Posterior cingulate gyrus (tissue), 11 donors: ENCODE measurements at places on chromosomes 2 and 18.
A peak's percentile ranks its signal among the peaks of the same experiment; 100 is the strongest.

GRCh38 chr18:21656402-21656801 is 44.3 kb downstream of the SNRPD1 start:
- no peak for DNase-seq

GRCh38 chr18:61954096-61954746 is 61.4 kb upstream of the RNF152 start:
- DNase-seq, result no peak

- DNase-seq, result no peak
Measured at GRCh38 chr2:200961674-200962073, 1.8 kb downstream of the ORC2 start.

- no peak for DNase-seq
Measured at GRCh38 chr2:159661286-159661685, 44.9 kb upstream of the BAZ2B start.

DNA sequence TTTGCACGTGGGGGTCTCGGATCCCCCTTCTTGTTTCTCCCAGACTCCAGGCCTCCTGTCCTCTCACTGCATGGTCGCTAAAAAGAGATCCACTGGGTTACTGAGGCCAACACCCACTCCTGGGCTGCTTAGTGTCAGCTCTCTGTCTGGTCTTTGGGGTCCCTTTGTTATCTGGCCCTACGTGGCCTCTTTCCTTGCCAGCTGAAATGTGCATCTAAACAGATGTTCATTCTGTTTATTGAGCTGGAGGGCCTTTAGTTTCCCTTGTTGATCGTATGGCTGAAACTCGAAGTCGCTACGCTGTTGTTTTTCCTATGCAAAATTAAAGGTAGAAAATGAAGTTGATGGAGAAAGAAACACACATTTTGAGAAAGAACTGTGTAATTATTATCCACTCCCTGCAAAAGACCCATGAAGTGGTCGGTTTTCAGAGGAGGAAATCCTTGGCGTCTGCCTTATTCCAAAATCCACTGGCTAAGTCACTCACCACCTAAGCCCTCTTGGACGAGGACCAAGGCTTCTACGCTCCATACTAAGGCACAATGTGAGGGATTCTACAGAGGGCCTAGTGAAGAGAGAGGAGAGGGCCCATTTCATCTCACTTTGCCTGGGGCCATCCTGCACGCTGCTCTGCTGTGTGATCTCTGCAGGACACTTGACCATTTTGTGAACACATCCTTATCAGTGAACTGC is 105.3 kb downstream of the GLI2 start:
- peak; percentile 29 for DNase-seq

GRCh38 chr18:48391868-48392267 is 17.3 kb downstream of the ZBTB7C start:
- DNase-seq, result no peak

DNA sequence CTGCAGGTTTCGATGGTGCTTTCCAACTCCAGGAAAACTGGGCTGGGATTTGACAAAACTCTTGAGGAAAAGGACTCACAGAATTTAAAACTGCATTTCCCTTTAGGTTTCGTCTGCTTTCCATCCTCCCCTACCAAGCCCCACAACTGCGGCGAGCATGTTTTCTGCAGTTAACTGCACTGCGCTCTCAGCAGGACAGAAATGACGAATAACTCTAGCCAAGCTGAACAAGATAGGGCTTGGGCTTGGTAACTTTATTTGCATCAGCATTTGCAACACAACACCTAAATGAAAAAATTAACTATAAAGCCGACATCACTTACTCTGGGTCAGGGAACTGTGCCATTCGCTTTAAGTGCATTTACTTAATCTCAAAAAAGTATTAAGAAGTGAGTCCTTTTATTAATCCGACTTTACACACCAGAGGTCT is 669 bp upstream of the PIKFYVE start:
- peak; percentile 22 for DNase-seq
